ENCODE measurements at places on chromosomes 6 and 20. TPM values are rescaled to one million over a fixed set of nuclear protein-coding genes. Genes with fewer than 3 reads are reported as not detected.

GRCh38 chr6:110828396-110828795 lies 13.1 kb upstream of the CDK19 start:
- DNase-seq, result no peak

GRCh38 chr6:36766399-36766945 lies 68.8 kb downstream of the RAB44 start:
- DNase-seq, result no peak

The ZSCAN12 gene
- total RNA-seq, result 4.4 TPM

The ARFGEF3 gene
- 3.4 TPM for total RNA-seq

The ATP6V1G2 gene
- total RNA-seq, result 2.4 TPM

GRCh38 chr6:74967821-74968220 lies 238.0 kb downstream of the COL12A1 start:
- no peak for DNase-seq

DNA sequence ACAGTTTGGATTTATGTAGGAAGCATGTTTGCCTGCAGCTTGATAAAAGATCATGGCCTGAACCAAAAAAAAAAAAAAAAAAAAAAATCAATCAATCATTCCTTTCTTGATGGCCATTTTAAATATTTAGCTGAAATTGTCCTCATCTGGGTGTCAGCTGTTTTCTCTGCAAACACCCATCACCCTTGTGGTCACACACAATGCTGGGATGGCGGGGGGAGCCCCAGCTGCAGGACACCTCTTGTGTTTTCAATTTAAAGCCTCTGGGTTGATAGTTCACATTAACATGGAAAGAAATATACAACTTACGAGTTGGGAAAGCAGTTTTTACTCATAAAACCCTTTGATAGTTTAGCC lies 160.4 kb downstream of the ZFP64 start:
- DNase-seq, result no peak

DNA sequence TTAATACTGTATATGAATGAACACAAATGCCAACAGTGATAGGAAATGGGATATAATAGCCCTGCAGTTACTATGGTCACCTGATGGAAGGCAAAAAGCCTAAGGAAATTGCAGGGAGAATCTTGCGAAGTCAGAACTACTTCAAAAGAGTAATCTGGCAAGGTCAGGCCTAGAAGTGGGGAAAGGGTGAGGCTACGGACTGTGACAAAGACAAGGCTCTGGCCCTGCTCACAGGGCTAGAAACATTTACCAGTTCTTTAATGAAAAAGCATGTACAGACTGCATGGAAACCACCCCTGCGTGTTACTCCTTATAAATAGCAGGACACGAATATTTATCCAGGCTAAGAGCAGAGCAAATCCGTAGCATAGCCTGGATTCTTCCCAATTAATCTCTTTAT lies 52.5 kb upstream of the HECA start:
- DNase-seq, result no peak

GRCh38 chr20:47789081-47789763 lies 3.9 kb upstream of the SULF2 start:
- no peak for DNase-seq

The TFAP2A gene
- 78.2 TPM for total RNA-seq
